ENCODE measurements at places on chromosomes 3 and 15. TPM values are rescaled to one million over a fixed set of nuclear protein-coding genes. Genes with fewer than 3 reads are reported as not detected.

DNA sequence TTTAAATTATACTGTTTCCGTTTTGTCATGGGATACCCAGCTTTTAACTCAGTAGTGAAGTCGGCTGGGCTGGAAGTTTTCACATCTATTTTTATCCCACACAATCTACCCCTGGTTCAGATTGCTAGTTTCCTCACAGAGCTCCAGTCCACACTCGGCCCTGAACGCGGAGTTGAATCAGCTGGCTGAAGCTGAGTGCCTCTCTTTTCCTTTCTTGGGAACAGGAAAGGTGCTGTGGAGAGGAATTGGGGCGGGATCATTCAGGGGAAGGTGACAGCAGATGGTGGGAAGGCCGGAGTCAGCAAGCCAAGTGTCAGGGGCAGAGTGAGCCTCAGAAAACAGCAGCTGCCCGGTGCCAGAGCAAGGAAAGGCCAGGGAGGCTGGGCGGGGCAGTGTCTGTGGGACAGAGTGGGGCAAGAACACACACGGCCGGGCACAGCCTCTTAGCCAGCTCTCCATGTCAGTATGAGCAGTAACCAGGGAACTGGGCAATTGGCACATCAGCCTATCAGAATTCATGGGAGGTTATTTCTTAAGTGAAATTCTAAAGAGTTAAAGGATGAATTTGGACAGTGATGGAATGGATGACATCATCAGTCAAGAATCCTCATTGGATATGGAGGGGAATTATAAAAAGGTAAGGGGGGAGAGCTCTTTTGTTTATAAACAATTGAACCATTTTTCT lies 135.7 kb upstream of the IL12A start:
- DNase-seq, result no peak

DNA sequence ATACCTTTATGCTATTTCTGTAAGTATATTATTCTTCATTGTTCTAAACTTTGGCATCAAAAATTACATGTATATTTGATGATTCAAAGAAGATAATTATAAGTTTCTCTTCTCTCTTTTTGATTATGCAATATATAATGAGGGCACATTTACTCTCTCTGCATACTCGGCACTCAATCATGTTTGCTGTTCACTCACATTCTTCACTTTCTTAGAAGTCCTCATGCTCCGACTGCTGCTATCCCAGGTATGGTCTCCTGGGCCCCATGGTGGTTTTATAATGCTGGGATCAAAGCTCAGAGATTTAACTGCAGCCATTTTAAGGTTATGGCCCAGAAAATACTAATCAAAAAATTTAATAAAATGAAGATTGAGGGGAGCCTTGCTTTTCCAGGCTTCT lies 529.7 kb upstream of the IL12A start:
- DNase-seq, result no peak

DNA sequence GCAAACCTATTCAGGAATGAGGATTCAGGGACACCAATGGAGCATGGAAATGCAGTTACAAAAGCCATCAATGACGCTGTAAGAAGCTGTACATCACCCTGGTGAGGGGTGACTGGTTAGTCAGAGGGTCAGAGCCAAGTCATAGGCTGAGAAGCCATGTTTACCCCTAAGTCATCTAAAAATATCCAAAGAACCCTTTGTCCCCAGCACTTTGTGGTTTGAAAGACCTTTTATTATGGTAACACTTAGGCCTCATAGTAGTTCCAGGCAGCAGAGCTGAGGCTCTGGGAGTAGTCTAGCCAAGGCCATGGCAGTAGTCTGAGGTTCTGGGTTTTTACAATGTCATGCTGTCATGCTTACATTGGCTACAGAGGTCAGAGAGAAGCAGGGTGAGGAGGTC lies 131.2 kb downstream of the CTNNB1 start:
- DNase-seq, result no peak

DNA sequence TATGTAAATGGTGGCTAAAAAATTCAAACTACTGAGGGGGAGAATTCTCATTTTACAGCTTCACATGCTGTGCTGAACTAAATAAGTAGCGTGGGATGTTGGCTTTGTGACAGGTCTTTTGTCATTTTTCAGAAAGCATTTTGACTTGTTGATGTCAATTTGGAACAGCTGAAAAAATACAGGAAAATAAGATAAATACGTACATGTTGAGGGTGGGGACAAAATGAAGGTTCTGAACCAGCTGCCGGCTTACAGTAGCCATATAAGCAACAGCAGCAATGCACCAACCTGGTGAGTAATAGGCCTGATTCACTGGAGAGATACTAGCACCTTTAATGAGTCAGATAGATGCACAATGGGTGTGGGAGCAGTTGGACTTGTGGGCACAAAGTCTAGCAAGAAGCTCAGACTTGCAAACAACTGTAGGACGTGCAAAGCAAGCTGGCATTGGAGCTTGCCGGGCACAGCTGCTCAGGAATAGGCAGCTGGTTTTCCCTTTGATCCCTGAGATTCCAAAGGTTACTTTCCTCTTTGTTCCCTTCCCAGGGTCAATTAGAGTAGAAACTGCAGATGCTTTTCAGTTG lies 12.9 kb downstream of the B3GNT5 start:
- DNase-seq, result no peak

DNA sequence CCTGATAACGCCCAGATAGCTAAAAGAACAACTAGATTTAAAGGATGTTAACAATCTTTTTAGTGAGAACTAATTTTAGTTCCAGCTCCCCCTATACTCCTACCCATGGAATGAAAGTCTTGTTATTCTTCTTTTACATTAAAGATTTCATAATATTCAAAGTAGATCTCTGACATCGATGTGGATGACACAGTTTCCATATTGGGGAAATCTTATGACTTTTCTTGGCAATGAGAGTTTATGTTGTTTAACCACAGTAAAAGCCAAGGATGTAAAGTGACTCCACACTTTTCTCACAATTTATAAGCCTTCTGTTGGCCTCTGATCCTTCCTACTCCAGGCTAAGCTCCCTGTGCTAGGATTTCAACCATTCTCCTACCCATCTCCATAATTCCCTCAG lies 332.6 kb upstream of the KCNMB2 start:
- DNase-seq, result no peak

GRCh38 chr15:101143321-101143720 lies 108.5 kb downstream of the CHSY1 start:
- DNase-seq, result no peak

DNA sequence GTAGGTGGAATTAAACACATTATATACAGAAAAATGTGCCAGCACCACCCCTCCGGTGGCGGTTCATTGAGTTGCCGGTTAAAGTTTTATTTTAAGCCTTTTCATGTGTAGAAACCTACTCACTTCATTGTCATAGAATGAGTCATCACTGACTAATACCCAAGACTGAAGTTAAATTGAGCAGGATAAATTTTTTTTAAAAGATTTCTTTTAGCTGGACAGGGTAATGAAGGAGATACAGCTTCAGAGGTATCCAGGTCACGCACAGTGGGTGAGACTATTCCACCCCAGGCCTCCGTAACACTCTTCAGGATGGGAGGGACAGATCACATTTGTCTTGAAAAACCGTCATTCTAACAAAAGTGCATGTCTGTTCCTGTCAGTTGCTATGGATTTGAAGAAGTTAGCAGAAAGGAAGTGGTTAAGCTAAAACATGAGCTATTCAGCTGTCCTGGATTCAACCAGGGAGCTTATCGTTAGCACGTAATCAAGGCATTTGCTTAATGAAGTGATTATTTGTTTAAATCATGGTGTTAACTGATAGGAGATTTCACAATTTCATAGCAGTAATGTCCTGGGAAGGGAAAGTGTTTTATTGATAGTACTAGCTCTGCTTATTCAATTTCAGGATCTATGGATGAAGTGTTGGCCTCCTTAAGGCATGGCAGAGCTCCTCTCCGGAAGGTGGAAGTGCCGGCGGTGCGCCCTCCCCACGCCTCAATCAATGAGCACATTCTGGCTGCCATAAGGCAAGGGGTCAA lies 23.4 kb downstream of the WHAMM start:
- DNase-seq, result no peak

- DNase-seq, result peak; percentile 80
These were observed 287.5 kb downstream of the MAGI1 start for GRCh38 chr3:65751123-65751700.

- no peak for DNase-seq
These were observed 230 bp downstream of the SHF start for GRCh38 chr15:45187578-45187893.

DNA sequence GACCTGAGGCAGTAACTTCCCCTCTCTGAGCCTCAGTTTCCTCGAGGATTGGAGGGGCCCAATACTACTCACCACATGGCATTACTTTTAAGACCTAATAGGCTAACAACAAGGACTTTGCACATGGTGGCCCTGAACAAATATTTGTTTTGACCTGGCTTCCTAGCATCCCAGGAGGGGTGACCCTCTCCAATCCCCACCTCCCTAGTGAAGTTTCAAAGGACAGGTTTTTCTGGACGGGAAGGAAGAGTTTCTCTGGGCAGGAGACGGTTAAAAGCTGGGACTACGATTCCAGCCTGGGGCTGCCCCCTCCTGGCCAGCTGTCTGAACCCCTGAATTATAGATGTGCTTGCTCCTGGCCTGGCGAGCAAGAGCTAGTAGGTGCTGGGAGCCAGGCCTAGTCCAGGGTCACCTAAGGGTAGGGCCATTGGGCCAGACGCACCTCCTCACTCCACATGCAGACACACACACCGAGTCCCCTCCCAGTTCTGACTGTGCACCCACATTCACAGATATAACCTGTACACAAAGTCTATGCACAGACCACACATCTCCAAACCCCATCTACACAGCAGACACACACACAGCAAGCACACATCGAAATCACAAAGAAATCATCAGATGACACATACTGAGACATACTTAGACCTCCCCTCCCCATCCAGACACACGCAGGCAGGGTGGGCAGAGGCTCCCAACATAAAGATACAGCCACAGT lies 2.7 kb upstream of the ISL2 start:
- no peak for DNase-seq

DNA sequence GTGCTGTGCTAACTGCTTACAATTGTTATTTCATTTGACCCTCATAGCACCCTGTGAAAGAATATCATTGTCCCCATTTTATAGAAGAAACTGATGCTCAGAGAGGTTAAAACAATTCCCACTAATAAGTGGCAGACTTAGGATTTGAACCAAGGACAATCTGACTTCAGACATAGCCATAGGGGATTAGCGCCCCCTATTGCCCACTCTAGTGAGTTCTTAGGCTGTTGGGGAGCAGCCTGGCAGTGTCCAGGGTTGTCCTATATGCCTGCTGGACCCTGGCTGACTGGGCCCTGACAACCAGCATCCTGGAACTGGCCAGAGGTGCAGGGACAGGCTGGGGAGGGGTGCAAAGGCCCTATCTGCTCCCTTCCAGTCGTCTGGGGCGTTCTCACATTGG lies 15.4 kb downstream of the DPH3 start:
- DNase-seq, result peak; percentile 29

- no peak for DNase-seq
These were observed 59.2 kb upstream of the RAB6B start for GRCh38 chr3:133954717-133955360.

GRCh38 chr15:40918146-40918798 lies 10.9 kb upstream of the DLL4 start:
- no peak for DNase-seq

GRCh38 chr3:39108200-39108710 lies 775 bp downstream of the TTC21A start:
- DNase-seq, result no peak

- DNase-seq, result no peak
These were observed 559.3 kb upstream of the GRM7 start for GRCh38 chr3:6301626-6302025.

DNA sequence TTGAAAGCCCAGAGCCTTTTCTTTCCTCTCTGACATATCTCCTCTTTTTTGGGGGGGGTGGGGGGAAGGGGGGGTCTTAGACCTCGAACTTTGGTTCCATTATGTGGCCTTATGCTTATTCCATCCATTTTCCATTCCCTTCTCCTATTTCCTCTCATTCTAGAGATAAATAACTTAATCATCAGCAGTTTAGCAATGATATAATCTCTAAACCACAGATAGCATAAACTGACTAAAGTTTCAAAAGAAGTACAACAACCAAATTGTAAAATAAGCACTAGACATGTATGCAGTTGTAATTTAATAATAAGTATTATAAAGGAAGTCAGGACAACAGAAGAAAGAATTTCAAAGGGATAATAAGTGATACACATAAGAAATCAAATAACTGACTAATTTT lies 64.5 kb downstream of the AQR start:
- DNase-seq, result no peak

DNA sequence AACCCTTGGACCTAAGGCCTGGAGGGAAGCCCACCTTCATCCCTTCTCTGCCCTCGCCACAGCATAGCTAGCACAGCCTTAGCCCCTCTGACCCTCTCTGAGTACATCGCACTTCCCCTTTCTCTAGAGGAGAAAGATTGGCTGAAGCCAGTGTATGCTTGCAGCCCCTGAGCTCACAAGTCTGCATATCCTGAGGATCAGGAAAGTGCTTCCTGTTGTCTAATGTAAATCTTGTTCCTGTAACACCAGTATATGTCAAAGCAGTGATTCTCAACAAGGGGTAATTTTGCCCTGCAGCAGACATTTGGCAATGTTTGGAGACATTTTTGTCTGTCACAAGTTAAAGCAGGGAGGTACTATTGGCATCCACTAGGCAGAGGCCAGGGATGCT lies 2.2 kb upstream of the PRKCD start:
- no peak for DNase-seq

DNA sequence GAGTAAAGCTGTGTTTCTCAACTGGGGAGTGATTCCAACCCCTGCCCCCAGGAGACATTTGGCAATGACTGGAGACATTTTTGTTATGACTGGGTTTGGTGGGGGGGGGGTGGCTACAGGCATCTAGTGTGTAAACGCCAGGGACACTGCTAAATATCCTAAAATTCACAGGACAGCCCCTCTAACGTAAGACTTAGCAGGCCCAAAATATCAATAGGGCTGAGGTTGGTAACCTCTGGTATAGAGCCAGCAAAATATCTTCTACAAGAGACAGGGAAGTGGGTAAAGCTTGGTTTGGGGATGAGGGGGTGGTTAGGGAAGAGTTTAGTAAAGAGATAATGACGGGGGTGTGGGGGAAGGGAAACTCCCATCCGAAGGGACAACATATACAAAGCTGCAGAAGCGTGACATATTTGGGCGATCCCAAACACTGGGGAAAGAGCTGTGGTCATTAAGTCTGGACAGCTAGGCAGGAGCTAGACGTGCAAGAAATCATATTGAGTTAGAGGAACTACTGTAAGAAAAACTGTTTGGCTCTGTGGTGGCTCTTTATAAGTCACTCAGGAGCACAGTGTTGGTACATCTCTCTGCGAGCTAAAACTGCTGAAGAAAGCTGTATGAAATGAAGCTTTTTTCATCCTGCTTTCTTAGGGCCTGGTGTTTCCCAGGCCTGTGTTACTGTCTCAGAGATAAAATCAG lies 697 bp upstream of the TRIM69 start:
- DNase-seq, result no peak

- peak; percentile 67 for DNase-seq
These were observed 829 bp upstream of the SKIL start for GRCh38 chr3:170356596-170357175.

Gene PLAAT1
- 4.0 TPM for total RNA-seq

Gene EPHA3
- total RNA-seq, result 22.1 TPM

Gene ARID3B
- total RNA-seq, result 66.5 TPM

Gene GPR87
- not detected for total RNA-seq

Gene PROK2
- 0.25 TPM for total RNA-seq

Gene ONECUT1
- total RNA-seq, result 36.5 TPM

Gene KLHL40
- total RNA-seq, result not detected

Gene JMJD7
- total RNA-seq, result 14.8 TPM

Gene SERP1
- 81.7 TPM for total RNA-seq

Gene PLA1A
- not detected for total RNA-seq

Gene BLM
- 47.8 TPM for total RNA-seq

Measured in neural crest cell (in vitro differentiated cells).